ENCODE measurements at places on chromosomes 16 and 17. TPM values are rescaled to one million over a fixed set of nuclear protein-coding genes. Genes with fewer than 3 reads are reported as not detected.

Gene CCL22
- 0.65 TPM for polyA plus RNA-seq

Gene CTRL
- polyA plus RNA-seq: 2.5 TPM

Gene ARHGAP23
- 18.3 TPM for polyA plus RNA-seq

Gene DYNLRB2
- 15.8 TPM for polyA plus RNA-seq

Gene TPSD1
- 2.9 TPM for polyA plus RNA-seq

Gene BIRC5
- 2.8 TPM for polyA plus RNA-seq

Gene CD300A
- polyA plus RNA-seq: 66.3 TPM

Gene CTRB1
- 0.33 TPM for polyA plus RNA-seq

Gene SMIM5
- 2.2 TPM for polyA plus RNA-seq

Gene CD300LB
- 1.8 TPM for polyA plus RNA-seq

Gene CIBAR2
- 11.8 TPM for polyA plus RNA-seq

Gene RNF135
- 22.1 TPM for polyA plus RNA-seq

Gene ARL4D
- polyA plus RNA-seq: 16.2 TPM

Gene PTGES3L
- 0.43 TPM for polyA plus RNA-seq

Gene HOXB1
- not detected for polyA plus RNA-seq

Gene DOC2A
- polyA plus RNA-seq: 2.9 TPM

Gene GALR2
- 0.44 TPM for polyA plus RNA-seq

Gene CCDC92B
- 0.03 TPM for polyA plus RNA-seq

Gene MT1M
- polyA plus RNA-seq: 251 TPM

Gene ZSWIM7
- polyA plus RNA-seq: 39.1 TPM

Gene KRTAP1-1
- not detected for polyA plus RNA-seq

Gene PYY
- polyA plus RNA-seq: not detected

Gene TCAP
- polyA plus RNA-seq: 1.2 TPM

Gene DPEP1
- polyA plus RNA-seq: 0.65 TPM

Gene SMIM36
- not detected for polyA plus RNA-seq

Gene KCNAB3
- 3.9 TPM for polyA plus RNA-seq

Gene CDH11
- 32.7 TPM for polyA plus RNA-seq

Gene CA7
- polyA plus RNA-seq: not detected

Gene ZNF18
- polyA plus RNA-seq: 4.0 TPM

Gene SAP30BP
- polyA plus RNA-seq: 82.8 TPM

Gene GPR142
- not detected for polyA plus RNA-seq

Gene C17orf67
- 0.64 TPM for polyA plus RNA-seq

Gene PSMB3
- polyA plus RNA-seq: 293 TPM

Gene TLCD3B
- 0.03 TPM for polyA plus RNA-seq

Gene GLP2R
- 0.11 TPM for polyA plus RNA-seq

Gene PHF12
- 23.1 TPM for polyA plus RNA-seq

Gene WSCD1
- polyA plus RNA-seq: 3.9 TPM

Gene BEAN1
- polyA plus RNA-seq: 0.20 TPM

Measured in lung (tissue), 17 donors.